Activated naive CD4-positive, alpha-beta T cell treated with anti-CD3 and anti-CD28 coated beads, Interleukin-2, amount 50 U/mL, for 16 hours (primary cell): ENCODE measurements at places on chromosomes 7 and 10.

- DNase-seq = no peak
Observed at GRCh38 chr7:17134786-17135185, 163.7 kb upstream of the AHR start.

GRCh38 chr10:124707551-124707950 is 36.6 kb downstream of the FAM53B start:
- no peak for DNase-seq

GRCh38 chr7:139743267-139743966 is 34.4 kb downstream of the HIPK2 start:
- no peak for DNase-seq

DNA sequence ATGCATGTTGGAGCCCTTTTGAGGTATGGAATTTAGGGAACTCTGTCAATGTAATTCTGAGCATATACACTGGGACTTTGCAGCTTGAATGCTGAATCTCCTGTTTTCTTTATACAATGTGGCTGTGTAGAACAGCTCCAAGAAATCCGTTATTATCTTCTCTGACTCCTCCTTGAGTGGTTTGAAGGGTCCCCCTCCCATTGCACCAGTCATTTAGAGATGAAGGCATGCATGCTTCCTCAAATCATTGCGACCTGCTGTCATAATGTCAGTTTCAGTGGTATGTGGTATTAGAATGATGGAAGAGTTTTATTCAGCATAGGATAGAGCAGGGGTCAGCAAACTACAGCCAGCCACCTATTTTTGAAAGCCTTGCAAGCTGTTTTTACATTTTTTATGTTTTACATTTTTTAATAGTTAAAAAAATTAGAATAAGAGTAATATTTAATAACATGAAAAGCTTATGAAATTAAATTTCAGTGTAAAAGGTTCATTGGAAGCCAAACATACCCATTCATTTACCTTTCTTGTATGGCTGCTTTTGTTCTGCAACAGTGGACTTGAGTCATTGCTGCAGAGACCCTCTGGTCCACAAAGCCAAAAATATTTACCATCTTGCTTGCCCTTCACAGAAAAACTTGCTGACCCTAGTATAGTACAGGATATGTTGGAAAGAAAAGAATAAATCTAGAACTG is 8.1 kb downstream of the STK17A start:
- DNase-seq = peak; percentile 31

DNA sequence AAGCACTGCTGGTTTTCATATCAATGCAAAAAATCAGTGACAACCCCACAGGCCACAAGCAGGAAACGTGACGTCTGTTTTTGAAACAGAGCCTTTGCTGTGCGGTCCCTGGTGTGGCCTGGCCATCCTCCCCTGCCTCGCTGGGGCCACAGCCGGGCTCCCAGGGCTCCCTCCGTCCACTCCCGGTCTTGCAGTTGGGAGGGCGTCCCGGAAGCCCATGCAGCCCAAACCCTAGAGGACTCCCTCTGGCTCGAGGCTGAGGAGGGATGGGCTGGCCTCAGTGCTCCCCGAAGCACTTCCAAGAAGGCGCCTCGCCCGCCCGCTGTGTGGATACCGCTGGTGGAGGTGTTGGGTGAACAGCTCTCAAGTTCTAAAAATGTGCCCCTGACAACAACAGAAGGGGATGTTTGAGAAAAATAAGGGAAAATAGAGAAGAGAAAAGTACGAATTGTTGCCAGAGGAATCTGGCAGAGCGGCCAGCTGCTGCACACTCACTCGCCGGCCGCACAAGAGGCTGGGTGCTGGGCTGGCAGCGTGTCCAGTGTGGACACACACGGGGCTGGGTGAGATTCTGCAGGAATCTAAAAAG is 73.5 kb downstream of the ZRANB1 start:
- no peak for DNase-seq

- peak; percentile 25 for DNase-seq
Observed at GRCh38 chr10:22682237-22683139, 31.9 kb downstream of the PIP4K2A start.

DNA sequence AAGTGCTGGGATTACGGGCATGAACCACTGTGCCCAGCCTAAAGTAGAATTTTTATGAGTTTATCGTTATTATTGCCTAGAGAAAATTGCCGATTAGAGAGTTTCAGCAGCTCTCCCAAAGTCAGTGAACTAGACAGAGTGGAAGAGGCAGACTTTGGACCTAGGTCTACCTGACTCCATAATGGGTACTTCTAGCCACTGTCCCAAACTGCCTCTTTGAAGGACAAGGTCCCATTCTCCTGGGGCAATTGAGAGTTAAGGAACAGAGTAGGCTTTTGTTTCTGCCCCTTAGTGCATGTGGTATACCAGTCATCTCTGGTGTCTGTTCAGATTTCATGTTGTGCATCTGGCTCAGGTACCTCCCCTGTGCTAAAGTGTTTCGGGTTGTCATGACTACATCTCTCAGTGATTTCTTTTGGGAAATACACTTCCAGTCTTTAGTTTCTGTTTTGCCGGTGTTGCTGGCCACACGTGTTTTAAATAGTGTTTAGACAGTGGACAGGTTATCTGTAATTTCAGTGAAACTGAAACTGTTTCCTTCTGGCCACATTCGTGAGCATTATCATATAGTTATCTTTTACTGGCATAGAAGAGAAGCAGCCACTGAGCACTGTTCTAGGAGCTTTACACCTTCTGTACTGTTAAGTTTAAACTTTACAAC is 4.7 kb downstream of the TMEM236 start:
- DNase-seq = no peak
